LHCN-M2 (cell line): ENCODE measurements at places on chromosomes 6 and 20.

GRCh38 chr6:40489798-40490197 lies 97.4 kb downstream of the LRFN2 start:
- DNase-seq: no peak

- no peak for DNase-seq
Observed at GRCh38 chr6:121677571-121677970, 242.1 kb downstream of the GJA1 start.

DNA sequence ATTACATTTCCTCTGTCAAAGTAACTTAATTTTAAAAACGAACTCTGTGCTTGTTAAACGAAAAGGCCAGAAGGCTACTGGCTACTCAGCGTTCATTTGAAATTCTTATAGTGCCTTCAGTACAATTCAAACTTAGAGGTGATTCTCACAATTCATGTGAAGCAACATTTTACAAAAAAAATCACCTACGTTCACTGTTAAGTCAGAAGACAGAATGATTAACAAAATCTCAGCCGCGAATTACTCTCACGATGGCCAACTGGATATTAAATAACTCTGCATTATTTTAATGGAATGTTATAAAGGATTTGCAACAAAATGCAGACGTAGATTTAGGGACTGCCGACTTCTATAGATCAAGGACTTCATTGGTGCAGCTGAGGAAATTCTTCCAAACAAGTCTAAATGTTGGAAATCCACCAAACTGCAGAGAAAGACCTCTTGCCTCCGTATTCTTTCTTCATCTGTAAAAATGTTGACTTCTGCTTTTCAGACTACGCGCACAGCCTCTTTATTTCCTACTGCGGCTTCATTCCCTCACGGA lies 1.6 kb upstream of the QKI start:
- DNase-seq: no peak

- DNase-seq: no peak
Observed at GRCh38 chr6:169121013-169121412, 132.6 kb downstream of the THBS2 start.
